NCI-H2107 (cell line): ENCODE measurements at places on chromosomes 2 and 18.

- no peak for DNase-seq
Measured at GRCh38 chr2:63500398-63500797, 87.9 kb downstream of the WDPCP start.

- peak; percentile 97 for DNase-seq
Measured at GRCh38 chr2:171922230-171923022, at the start of gene HAT1. HAT1 (plus strand) TSS chr2:171922461; CDS start chr2:171922501, 40 bp downstream.

DNA sequence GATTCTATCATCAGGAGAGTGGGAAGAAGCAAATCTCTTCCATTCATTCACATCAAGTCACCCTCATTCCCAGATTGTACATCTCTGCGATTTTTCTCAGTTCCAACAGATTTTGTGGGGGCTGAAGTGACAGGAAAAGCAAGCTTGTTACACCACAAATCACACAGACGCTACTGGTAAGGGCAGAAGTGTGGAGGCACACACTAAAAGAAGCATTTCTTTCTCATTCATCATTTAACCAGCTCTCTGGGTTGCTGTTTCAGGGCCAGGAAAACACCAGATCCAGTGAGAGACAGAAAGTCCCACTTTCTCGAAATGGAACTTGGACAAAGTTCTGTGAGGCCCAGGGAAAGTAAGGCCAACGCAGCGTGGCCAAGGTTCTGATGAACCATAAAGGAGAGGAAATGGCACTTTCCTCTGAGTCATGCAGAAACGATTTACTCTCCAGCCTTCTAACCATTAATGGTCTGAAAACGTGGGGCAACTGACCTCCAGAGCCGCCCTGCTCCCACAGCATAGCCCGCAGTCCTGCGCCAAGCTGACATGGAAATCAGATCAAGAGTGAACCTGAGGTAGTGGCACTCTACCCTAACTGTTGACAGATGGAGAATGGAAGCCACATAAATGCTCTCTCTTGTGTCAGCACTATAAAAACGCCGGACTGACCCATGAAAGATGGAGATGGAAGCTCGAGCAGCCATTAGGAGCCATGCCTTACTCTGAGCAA lies 191.0 kb downstream of the C1D start:
- DNase-seq: no peak

- no peak for DNase-seq
Measured at GRCh38 chr2:233798335-233799086, 20.4 kb downstream of the MROH2A start.

- peak; percentile 40 for DNase-seq
Measured at GRCh38 chr2:216539791-216540241, 41.2 kb downstream of the RPL37A start.

DNA sequence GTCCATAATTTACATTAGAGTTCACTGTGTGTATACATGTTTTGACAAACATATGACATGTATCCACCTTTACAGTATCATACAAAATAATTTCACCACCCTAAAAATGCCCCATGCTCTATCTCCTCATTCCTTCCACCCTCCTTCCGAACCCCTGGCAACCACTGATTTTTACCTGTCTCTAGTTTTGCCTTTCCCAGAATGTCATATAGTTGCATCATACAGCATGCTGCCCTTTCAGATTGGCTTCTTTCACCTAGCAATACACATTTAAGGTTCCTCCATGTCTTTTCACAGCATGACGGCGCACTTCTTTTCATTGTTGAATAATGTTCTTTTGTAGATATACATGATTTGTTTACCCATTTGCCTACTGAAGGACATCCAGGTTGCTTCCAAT lies 10.4 kb downstream of the LRPPRC start:
- no peak for DNase-seq

- no peak for DNase-seq
Measured at GRCh38 chr2:189249901-189250300, 70.3 kb upstream of the COL5A2 start.

GRCh38 chr2:223474893-223475292 lies 127.3 kb downstream of the SCG2 start:
- no peak for DNase-seq

- DNase-seq: no peak
Measured at GRCh38 chr2:23639406-23639982, 254.5 kb downstream of the KLHL29 start.

- DNase-seq: no peak
Measured at GRCh38 chr18:26405190-26405801, 143.1 kb downstream of the KCTD1 start.

GRCh38 chr2:233119806-233120205 lies 59.7 kb downstream of the INPP5D start:
- no peak for DNase-seq

- no peak for DNase-seq
Measured at GRCh38 chr2:27591745-27592144, 8.9 kb downstream of the ZNF512 start.

GRCh38 chr2:27622921-27623384 lies 5.9 kb downstream of the CCDC121 start:
- no peak for DNase-seq

DNA sequence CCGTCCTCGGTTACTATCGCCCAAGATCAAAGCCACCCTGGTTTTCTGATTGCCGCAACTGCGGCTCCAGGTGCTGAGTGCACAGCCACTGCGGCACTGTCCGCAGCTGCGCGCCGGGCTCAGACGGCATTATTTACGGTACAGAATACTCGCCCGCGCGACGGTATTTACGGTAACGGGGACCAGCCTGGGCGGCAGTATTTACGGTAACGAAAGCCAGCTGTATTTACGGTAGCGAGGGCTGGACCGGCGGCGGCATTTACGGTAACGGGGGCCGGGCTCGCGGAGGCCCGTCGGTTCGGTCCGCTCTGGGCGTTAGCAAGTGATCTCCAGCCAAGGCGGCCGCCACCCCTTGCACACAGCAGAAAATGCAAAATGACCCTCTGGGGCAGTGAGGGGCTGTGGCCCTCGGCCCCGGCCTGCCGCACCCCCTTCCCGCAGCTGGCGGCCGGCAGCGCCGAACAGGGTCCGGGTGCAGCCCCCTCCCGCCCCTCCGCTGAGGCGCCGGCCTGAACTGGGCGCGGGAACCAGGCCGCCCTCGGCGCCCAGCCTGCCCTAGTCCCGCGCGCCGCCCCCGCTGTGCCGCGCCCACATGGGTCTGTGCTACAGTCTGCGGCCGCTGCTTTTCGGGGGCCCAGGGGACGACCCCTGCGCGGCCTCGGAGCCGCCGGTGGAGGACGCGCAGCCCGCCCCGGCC lies at the start of gene GNAL:
TSS of gene GNAL (plus strand) at position 293 of the 697 bp plus-strand sequence. CDS start at position 593, 300 bp downstream.
- DNase-seq: peak; percentile 12

GRCh38 chr2:124875627-124876244 lies 850.6 kb downstream of the CNTNAP5 start:
- no peak for DNase-seq

- no peak for DNase-seq
Measured at GRCh38 chr2:28129955-28130695, 239.6 kb downstream of the BABAM2 start.

DNA sequence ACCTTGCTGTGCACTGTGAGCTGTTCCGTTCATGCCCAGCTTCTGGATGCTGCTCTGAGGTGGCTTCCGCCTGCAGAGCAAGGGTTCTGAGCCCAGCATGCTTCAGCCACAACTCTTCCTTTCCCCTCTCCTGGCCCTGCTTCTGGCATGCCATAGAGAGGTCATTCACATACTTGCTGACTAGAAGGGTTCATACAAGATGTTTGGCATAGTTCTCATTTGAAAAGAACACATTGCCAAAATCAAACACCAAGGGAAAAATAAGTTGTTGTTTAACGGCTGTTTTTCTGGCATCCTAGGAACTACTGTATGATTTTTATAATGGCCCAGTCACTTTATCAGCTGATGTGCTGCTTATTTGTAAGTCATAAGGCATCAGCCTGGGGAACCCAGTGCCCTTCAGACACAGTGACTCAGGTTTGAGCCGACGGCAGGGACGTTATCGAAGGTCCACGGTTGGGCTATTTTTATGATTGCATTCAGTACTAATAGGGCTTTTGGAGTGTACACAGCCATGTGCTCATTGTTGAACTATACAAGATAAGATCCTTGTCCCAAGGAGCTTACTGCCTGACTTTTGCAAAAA lies 53.9 kb upstream of the CTAGE1 start:
- DNase-seq: no peak

- no peak for DNase-seq
Measured at GRCh38 chr18:80120932-80121331, 11.9 kb downstream of the ADNP2 start.

DNA sequence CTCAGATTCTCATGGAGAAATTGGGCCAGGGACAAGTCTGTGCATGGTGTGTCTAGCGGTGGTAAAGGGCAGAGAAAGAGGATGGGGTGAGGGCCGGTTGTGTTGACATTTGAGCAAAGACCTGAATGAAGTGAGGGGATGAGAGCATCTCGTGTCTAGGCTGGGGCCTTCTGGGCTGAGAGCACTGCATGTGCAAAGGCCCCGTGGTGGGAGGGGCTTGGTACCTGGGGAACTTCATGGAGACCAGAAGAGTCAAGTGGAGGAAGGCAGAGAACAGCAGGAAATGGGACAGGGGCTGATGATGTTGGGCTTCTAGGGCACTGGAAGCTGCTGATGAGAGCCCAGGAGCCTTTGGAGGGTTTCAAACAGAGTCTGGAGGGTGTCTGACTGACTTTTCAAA lies 76.8 kb downstream of the SH3BP4 start:
- DNase-seq: no peak

DNA sequence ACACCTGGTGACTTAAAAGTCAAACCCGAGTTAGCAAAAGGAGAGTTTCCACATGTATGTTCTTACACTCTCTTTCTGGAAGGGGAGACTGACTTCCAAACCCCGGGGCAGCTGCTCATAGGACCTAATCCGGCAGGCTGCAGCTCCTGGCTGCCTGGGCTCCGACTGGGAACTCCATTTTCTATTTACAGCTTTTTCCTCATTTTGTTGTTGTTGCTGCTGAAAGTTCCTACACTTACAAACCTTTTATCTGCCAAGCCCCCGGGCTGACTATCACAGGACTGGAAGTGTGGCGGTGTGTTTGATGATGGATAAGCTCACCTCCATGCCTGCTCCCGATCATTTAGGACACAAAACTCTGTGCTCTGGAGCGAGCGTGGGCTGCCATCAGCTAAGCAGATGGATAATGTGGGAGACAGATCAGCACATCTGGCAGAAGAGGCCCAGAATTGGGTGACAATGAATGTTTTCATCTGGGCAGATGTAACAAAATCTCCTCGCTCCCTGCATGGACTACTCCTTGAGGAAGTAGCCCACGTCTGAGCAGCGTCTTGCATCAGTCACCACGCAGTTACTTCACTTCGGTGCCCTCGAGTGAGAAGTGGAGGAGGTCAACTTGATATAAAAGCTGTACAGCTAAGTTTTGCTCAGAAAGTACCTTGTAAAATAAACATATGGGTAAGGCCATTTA lies 114.4 kb upstream of the COPS8 start:
- DNase-seq: no peak

DNA sequence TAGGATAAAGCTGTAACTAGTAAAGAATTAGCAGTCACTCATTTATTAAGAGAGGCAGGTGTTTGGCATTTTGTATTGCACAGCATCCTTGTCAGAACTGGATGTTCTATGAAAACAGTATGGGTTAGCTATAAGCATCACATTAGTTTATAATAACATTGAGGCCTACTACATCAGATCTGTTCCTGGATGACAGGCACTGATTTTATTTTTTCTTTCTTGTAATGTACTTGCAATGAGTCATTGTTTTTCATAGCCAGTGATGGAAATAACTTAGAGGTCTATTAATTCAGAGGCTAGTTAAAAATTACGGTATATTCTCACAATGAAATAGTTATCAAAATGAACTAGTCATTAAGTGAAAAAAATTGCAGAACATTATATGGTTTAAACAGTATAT lies 13.0 kb upstream of the RMDN2 start:
- DNase-seq: no peak

GRCh38 chr2:169975221-169975620 lies 148.0 kb downstream of the UBR3 start:
- no peak for DNase-seq
